ENCODE measurements at places on chromosomes 4 and X. TPM values are rescaled to one million over a fixed set of nuclear protein-coding genes. Genes with fewer than 3 reads are reported as not detected.

GRCh38 chrX:122850326-122850725 is 333.8 kb upstream of the GRIA3 start:
- H3K27me3 ChIP-seq, result no peaks in the 10 kb centered on the region
- DNase-seq, result no peak
- H3K36me3 ChIP-seq, result no peaks in the 10 kb centered on the region
- H3K27ac ChIP-seq, result no peak overlapping the region
- H3K4me3 ChIP-seq, result no peak overlapping the region

DNA sequence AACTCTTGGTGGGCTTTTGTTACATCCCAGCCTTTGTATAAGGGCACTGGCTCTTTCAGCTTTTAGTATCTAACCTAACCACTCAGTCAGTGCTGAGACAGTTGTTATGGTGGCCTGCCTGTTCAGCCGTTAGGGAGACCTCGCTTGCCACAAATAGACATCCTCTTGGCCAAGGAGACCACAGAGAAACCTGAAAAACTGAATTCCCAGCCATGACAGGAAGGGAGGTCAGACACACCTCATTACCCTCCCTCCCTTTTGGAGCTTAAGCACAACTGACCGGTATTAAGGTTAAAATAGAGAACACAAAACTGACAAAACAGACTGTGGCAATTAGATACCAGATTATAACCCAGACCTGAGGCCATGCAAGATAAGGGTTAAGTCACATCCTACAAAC is 1639.3 kb downstream of the RPA4 start:
- DNase-seq, result no peak
- H3K27me3 ChIP-seq, result no peaks in the 10 kb centered on the region
- H3K27ac ChIP-seq, result no peak overlapping the region
- H3K4me1 ChIP-seq, result no peaks in the 10 kb centered on the region

USO1 gene
- total RNA-seq, result 275 TPM

RBMXL3 gene
- total RNA-seq, result not detected

GRCh38 chrX:77446908-77447652 is at the start of gene FGF16:
Gene FGF16, plus strand, starts transcription at chrX:77447389. Its CDS starts 286 bp downstream, at chrX:77447675.
- H3K4me3 ChIP-seq, result peak within 1 kb of the TSS; percentile 47
- H3K4me1 ChIP-seq, result no peaks in the 10 kb centered on the region
- H3K27me3 ChIP-seq, result peaks cover 30% of the 10 kb centered on the region
- H3K36me3 ChIP-seq, result no peaks in the 10 kb centered on the region

SPANXB1 gene
- total RNA-seq, result not detected

CXCL3 gene
- total RNA-seq, result not detected

GRCh38 chrX:71626576-71626975 is 8.3 kb upstream of the CXCR3 start:
- H3K36me3 ChIP-seq, result no peaks in the 10 kb centered on the region
- H3K27ac ChIP-seq, result no peak overlapping the region
- H3K4me3 ChIP-seq, result no peak overlapping the region
- H3K27me3 ChIP-seq, result peaks cover 3% of the 10 kb centered on the region

SAT1 gene
- 122 TPM for total RNA-seq

GRCh38 chr4:185966997-185967775 is 101.8 kb upstream of the TLR3 start:
- no peaks in the 10 kb centered on the region for H3K4me1 ChIP-seq
- H3K36me3 ChIP-seq, result no peaks in the 10 kb centered on the region
- no peak overlapping the region for H3K4me3 ChIP-seq
- no peak overlapping the region for H3K27ac ChIP-seq
- no peaks in the 10 kb centered on the region for H3K27me3 ChIP-seq

DNA sequence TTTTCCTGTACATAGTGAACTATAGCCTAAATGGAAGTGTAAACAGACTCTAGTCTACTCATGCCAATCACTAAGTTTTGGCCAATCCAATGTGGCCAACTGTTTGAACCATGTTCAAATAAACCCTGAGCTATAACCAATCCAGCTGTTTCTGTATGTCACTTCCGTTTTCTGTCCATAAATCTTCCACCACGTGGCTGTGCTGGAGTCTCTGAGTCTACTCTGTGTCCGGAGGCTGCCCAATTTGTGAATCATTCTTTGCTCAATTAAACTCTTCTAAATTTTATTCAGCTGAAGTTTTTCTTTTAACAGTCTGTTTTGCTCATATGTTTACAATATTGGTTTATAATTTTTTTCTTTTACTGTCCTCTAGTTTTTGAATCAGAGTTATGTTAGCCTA is 112.3 kb upstream of the BANK1 start:
- H3K4me1 ChIP-seq, result no peaks in the 10 kb centered on the region
- DNase-seq, result no peak
- H3K4me3 ChIP-seq, result no peak overlapping the region
- no peaks in the 10 kb centered on the region for H3K36me3 ChIP-seq

- peaks cover 29% of the 10 kb centered on the region for H3K36me3 ChIP-seq
- H3K4me1 ChIP-seq, result no peaks in the 10 kb centered on the region
- no peaks in the 10 kb centered on the region for H3K27me3 ChIP-seq
- no peak for DNase-seq
Measured at GRCh38 chr4:38125816-38126215, 165.6 kb downstream of the PTTG2 start.

DNA sequence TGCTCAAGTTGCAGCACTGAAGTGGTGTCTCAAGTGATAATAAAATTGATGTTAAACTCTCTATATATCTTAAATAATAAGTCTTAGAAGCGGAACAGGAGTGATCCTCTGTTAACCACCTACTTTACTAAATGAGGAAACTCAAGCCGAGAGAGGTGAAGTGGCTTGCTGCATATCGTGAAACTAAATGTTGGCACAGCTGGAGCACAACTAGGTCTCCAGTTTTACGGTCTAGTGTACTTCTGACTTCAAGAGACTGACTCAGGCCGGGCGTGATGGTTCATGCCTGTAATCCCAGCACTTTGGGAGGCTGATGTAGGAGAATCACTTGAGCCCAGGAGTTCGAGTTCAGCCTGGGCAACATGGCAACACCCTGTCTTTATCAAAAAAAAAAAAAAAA is 35.5 kb upstream of the PLS3 start:
- no peaks in the 10 kb centered on the region for H3K27me3 ChIP-seq
- H3K4me3 ChIP-seq, result no peak overlapping the region
- no peak overlapping the region for H3K27ac ChIP-seq
- no peak for DNase-seq

TMPRSS11B gene
- not detected for total RNA-seq

DNA sequence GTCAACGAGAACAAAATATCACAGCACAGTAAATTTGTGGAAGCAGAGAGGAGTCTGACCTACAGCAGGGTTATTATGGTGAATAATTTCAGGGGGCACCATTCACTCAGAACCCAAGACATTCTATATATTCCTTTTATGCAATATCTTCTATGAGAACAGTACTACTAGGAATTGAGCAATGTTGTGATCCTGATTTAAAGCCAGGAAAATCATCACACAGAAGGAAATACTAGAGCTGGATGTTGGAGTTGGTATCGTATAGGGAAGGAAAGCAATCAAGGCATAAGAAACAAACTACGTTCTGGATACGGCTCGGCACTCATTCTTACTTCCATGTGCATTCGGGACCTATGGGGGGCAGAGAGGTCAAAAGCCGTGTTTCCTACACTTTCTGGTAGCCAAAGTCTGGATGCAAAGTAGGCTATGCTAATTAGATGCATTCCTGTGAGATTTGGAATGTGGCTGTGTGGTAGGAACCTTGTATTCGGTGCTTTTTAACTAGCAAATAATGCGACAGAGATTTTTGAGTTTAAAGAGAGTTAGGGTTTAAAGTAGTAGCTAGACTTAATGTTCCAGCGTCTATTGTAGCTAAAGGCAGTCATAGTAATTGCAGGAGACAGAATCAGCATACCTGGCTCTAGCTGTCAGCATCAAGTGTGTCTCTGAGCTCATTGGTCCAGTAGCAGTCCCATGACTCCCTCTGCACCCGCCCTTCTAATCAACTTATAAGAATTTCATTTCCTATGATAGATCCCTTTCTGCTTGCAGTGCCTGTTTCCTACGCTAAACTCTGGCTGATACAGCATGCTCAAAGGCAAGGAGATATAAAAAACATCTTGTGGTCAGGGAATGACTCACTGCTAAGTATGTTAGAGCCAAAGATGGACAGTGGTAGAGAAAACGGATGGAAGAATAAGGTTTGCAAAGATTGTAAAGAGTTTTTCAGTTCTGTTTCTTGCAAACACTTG is 43.3 kb upstream of the PDGFC start:
- no peaks in the 10 kb centered on the region for H3K36me3 ChIP-seq
- no peak overlapping the region for H3K4me3 ChIP-seq
- no peak overlapping the region for H3K27ac ChIP-seq
- H3K4me1 ChIP-seq, result no peaks in the 10 kb centered on the region
- H3K27me3 ChIP-seq, result no peaks in the 10 kb centered on the region
- no peak for DNase-seq

RAB40A gene
- not detected for total RNA-seq

SPANXC gene
- total RNA-seq, result not detected

COL4A6 gene
- 1.1 TPM for total RNA-seq

CMC4 gene
- 13.0 TPM for total RNA-seq

NXF2 gene
- not detected for total RNA-seq

DNA sequence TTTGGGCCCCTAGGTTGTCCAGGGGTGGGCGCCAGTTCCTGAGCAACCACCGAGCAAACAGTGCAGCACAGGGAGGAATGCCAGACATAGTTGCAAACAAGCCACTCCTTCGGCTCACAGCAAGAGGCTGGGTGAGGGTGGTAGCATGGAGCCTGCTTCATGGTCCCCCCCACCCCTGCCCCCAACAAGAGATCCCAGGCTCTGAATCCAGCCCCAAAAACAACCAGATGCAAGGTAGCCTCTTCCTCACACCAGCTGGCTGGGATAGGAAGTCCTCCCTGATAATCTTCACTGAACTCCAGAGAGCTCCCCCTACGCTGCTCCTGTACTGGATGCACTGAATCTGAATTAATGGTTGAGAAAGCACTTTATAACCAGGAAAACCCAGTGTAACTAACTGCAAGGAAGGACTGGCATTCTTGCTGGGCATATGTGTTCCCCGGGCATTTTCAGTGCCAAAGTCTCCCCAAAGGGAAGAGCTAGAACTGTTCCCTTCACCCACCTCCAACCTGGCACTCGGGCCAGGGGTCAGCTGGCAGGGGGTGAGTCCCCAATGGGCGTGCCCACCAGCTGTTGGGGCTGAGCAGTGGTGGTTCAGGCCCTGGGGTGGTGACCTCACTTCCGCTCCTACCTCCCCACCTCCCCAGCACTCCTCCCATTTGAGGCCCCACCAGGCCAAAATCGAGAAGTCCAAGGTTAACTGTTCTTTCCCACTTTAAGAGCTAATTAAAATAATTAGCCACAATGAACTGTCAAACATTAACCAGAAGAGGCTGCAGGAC is 1.5 kb downstream of the ELF4 start:
- peak overlapping the region; percentile 51 for H3K4me3 ChIP-seq
- H3K27me3 ChIP-seq, result peaks cover 7% of the 10 kb centered on the region
- DNase-seq, result peak; percentile 19
- peak overlapping the region; percentile 60 for H3K27ac ChIP-seq
- H3K36me3 ChIP-seq, result no peaks in the 10 kb centered on the region

DNA sequence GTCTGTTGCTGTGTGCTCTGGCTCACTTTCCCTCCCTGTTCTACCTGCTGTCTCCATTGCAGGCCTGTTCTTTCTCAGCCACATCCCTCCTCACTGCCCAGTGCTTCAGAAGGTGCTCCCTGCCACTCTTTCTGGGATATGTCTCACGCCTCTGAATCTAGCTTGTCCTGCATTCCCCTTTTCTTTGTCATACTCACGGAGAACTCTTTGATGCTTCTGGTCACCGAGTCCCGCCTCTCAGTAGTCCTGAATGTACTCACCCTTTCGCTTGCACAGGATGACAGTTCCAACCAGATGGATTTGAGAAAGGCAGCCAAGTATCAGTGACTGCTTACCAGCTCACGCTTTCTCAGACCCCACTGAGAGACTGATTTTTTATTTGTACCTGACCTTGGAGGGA is 65.2 kb upstream of the TLR2 start:
- H3K36me3 ChIP-seq, result peaks cover 24% of the 10 kb centered on the region
- no peak for DNase-seq
- H3K27me3 ChIP-seq, result no peaks in the 10 kb centered on the region
- H3K4me1 ChIP-seq, result no peaks in the 10 kb centered on the region

TRIM60 gene
- total RNA-seq, result not detected

GRCh38 chr4:47882228-47882627 is 32.2 kb downstream of the NFXL1 start:
- DNase-seq, result no peak
- H3K4me3 ChIP-seq, result no peak overlapping the region
- no peaks in the 10 kb centered on the region for H3K4me1 ChIP-seq

RHOXF1 gene
- total RNA-seq, result not detected

- no peaks in the 10 kb centered on the region for H3K27me3 ChIP-seq
- no peak overlapping the region for H3K4me3 ChIP-seq
- H3K27ac ChIP-seq, result no peak overlapping the region
Measured at GRCh38 chr4:22874334-22874912, 181.7 kb downstream of the GBA3 start.

- no peaks in the 10 kb centered on the region for H3K36me3 ChIP-seq
- no peak overlapping the region for H3K27ac ChIP-seq
- no peak for DNase-seq
- H3K4me1 ChIP-seq, result no peaks in the 10 kb centered on the region
- no peaks in the 10 kb centered on the region for H3K27me3 ChIP-seq
- no peak overlapping the region for H3K4me3 ChIP-seq
Measured at GRCh38 chr4:25535278-25535677, 120.4 kb upstream of the SLC34A2 start.

LRP2BP gene
- total RNA-seq, result 2.0 TPM

- peaks cover 18% of the 10 kb centered on the region for H3K27me3 ChIP-seq
- no peak overlapping the region for H3K27ac ChIP-seq
- no peaks in the 10 kb centered on the region for H3K4me1 ChIP-seq
Measured at GRCh38 chrX:103941201-103941975, 21.0 kb upstream of the TMSB15B start.

GRCh38 chr4:177987896-177988295 is 545.7 kb upstream of the AGA start:
- DNase-seq, result no peak
- H3K27ac ChIP-seq, result no peak overlapping the region
- H3K36me3 ChIP-seq, result no peaks in the 10 kb centered on the region
- no peaks in the 10 kb centered on the region for H3K4me1 ChIP-seq
- H3K4me3 ChIP-seq, result no peak overlapping the region
- no peaks in the 10 kb centered on the region for H3K27me3 ChIP-seq

DNA sequence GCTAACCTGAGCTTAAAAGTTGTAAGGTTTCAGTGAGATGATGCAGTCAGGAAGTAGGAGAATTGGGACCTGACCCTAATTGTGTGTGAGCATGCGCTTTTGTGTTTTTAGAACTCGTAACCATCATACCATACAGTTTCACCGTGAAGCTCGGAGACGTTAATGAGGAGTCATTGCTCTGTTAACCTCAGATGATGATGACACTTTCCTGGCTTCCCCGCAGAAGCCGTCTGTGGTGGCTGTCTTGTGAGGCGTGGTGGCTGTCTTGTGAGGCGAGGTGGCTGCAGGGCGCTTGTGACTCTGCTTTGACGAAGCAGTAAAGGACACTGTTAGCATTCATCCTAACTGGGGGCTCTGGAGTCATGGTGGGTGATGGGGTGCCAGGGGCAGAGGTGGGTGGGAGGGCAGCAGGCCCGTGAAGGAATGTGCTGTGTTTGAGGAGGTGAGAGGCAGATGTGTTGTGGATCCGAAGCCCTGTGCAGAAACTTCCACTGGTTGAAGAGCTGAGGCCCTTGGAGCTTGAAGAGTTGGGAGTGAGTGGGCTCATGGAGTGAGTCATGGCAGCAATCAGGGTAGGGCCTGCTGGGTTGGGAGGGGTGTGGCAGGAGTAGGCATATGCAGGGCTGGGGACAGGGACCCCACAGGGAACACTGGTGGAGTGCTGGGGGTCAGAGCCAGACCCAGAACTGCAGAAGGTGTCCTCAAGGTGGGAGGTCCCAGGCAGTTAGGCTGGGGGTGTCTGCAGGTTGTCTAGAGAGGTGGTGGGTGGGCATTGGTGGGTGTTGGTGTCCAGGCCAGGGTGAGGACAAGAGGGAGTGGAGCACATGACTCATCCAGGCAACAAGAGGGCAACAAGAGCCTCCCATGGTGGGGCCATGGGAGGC is 57.4 kb downstream of the NSD2 start:
- DNase-seq, result no peak
- H3K27ac ChIP-seq, result no peak overlapping the region
- H3K4me3 ChIP-seq, result no peak overlapping the region
- H3K36me3 ChIP-seq, result no peaks in the 10 kb centered on the region

Data from gastrocnemius medialis (tissue), 4 donors.